ENCODE measurements at places on chromosomes 2 and 18.

GRCh38 chr2:70916291-70916690, 19.4 kb upstream of the ATP6V1B1 start:
- no peak for DNase-seq

DNA sequence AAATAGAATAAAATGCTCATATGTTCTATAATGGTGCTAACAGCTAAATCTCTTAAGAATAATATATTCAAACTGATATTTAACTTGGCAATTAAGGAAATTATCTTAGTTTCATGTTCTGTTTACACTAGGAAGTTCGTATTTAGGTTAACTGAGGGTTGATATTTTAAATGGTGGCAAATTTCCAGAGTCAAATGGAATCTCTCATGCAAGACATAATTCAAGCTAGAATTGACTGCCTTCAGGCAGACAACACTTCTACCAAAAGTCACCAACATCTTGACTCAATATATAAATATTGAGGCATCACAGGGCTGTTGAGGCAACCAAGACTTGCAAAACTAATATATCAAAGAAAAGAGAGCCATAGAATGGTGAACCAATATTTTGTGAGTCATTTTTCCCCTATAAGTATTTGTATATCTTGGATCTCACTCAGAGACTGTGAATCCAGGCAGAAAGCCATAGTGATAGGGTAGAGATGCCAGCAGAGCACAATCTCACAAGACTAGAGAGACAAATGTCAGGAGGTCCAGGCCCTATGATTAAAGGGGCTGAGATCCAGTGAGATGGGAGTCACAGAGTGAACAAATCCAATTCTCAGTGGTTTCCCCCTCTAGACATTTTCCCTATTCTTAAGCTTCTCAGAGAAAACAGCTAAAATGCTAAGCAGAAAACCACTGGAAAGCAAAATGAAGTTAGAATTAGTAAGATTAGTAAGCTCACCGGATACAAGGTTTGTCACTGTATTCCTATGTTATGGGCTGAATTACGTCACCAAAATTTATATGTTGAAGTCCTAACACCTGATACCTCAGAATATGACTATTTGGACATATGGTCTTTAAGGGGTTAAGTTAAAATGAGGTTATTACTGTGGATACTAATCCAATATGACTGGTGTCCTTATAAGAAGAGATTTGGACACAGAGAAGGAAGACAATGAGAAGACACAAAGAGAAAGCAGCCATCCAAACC, 358.2 kb upstream of the UBE2E3 start:
- no peak for DNase-seq

DNA sequence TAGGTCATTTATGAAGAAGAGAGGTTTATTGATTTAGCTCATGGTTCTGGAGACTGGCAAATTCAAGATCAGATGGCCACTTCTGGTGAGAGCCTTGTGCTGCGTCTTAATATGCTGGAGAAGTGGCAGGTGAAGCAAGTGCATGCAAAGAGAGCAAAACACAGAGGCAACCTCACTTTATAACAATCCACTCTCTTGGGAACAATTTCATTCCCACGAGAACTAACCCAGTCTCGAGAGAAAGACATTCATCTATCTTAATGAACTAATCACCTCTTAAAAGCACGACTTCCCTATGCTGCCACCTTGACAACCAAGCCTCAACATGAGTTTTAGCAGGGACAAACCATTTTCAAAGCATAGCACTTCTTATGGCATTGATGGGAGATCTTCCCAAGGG, 186.5 kb upstream of the RASGRP3 start:
- DNase-seq: no peak

GRCh38 chr18:32509111-32509510, 38.4 kb upstream of the GAREM1 start:
- no peak for DNase-seq

- no peak for DNase-seq
Measured at GRCh38 chr18:55369346-55369745, 218.6 kb downstream of the TCF4 start.

DNA sequence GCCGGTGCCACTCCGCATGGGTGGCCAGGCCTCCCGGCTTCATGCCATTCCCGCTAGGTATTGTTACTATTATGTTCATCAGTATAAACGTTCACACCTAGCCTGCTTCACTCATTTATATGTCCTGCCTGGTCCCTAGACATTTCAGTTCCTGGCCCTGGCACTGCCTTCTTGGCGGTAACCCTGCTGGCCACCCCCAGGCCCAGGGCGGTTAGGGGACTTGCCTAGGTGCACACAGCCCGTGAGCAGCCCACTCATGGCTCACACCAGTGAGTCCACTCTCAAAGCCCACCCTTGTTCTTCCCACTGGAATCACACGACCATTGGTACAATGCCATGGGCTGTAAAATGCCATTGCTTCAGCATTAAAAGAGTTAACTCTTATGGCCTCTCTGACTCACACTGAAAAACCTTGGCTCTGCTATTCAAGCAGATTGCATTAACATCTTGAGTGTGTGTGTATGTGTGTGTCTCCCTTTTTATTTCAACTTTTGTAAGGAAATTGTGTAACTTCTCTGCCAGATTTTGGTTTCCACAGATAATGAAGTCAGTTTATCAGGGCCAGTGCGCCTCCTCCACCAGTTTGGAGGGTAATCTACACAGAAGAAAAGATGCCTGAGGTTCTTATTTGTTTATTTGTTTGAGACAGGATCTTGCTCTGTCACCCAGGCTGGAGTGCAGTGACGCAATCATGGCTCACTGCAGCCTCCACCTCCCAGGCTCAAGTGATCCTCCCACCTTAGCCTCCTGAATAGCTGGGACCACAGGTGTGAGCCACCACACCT, 74.2 kb downstream of the RAB31 start:
- no peak for DNase-seq

Data from CMK (cell line).